ENCODE measurements at places on chromosomes 3 and 15.

GRCh38 chr3:4846543-4846942 is 132.7 kb upstream of the BHLHE40 start:
- no peak for DNase-seq

- no peak for DNase-seq
Measured at GRCh38 chr3:70064194-70064779, 64.8 kb downstream of the SAMMSON start.

DNA sequence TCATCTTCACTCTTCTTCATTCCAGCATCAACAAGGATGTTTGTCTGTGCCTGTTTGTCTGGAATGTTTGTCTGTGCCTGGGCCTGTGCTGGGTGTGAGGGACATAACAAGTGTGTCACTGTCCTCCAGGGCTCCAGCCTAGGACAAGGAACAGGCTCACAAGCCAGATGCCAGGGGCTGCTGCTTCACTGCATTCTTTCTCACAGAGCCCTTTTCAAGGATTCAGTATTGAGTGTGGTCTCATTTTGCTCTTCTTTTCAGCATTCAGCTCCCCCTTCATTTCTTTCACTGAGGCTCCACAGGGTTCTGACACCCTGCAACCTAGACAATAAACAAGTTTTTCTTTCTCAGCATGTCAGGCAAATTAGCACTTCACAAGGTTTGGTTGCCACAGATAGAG is 43.6 kb upstream of the KY start:
- DNase-seq, result no peak

GRCh38 chr15:83276661-83277060 is 7.8 kb downstream of the BNC1 start:
- no peak for DNase-seq

DNA sequence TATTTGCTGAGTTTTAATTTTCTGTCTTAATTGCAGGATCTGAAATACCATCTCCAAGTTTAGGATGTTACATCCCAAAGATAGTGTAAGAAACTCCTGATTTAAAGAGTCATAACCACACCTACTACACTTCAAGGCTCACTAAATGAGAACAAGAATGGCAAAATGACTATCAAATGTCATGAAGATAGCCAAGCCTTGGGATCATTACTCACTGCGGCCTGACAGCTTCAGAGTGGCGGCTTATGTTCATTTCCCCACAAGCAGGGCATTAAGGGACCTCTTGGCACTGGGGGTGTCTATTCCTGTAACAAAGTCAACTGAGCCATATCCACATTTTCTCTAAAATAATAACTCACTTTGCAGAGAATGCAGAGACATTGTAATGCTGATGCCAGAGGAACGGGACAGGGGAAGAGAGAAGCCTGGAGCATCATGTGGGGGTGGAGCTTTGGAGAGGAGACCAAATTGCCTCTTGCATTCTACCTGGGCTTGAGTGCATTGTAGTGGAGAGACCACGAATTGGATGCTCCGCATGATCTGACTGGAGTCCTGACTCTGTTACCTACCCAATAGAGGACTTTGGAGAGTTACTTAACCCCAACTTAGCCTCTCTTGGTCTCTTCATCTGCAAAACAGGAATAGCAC is 219.2 kb downstream of the OPA1 start:
- DNase-seq, result no peak

DNA sequence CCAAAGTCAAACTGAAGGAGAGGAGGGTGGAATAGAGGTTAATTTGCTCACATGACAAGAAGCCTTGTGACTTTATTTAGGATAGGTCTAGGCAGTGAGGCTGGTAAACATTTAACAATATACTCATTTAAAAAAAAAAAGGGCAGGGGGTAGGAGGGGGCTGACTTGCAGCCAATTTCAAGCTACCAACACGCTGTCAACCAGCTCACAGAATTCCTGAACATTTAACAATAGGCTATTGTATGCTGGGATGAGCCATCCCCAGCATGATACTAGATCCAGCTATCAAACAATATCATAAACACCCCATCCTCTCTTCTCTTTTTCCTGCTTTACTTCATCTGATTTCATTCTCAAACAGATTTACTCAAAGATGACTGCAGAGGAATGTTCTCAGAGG is 1096.3 kb upstream of the CFAP20DC start:
- DNase-seq, result no peak

DNA sequence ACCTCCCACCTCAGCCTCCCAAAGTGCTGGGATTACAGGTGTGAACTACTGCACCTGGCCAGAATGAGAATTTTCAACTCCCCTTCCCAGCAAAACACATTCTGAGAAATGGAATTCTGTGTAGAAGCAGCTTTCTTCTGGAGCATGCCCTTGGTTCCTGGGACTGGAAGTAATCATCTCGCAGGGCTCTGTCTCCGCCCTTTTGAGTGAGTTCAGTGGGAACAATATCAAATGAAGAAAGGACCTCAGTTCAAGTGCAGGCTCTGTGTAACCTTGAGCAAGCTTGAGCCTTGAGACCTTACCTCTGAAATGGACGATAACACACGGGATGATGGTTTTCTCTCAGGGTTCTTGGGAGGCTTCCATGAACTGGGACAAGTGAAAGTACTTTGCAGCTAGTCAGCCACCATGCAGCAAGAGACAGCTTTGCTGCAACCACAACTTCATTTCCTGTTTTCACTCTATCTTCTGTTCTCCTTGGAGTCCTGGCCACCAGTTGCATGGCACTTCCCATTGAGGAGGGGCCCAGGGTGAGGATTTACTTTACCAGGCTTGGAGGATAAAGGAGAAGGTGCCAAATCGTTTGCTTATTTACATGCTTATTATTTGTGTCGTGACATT is 35.7 kb upstream of the IGF1R start:
- no peak for DNase-seq

GRCh38 chr3:46873521-46873920 is 4.0 kb upstream of the PTH1R start:
- no peak for DNase-seq

GRCh38 chr15:80168421-80168820 is 15.6 kb downstream of the FAH start:
- DNase-seq, result no peak

DNA sequence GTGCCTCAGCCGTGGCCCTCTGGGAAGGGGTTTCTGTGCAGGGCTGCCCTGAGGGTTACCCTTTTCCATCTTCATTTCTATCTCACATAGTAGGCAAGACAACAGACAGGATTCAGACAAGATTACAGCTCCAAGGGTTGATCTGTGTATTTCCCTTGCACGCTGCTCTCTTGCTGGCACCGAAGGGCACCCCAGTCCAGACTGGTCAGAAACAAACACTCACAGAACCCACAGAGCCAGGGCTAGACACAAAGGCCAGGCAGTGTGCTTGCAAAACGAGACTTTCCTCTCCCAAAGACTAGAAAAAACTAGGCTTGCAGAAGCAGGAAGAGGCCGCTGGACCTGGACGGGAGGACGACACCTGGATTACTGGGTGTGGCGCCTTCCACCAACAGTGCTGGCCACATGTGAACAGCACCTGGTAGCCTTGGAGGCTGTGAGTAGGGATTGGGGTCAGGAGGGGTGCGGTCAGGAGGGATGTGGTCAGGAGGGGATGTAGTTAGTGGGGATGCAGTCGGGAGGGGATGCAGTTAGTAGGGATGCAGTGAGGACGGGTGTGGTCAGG is 96.8 kb downstream of the BDH1 start:
- DNase-seq, result no peak

DNA sequence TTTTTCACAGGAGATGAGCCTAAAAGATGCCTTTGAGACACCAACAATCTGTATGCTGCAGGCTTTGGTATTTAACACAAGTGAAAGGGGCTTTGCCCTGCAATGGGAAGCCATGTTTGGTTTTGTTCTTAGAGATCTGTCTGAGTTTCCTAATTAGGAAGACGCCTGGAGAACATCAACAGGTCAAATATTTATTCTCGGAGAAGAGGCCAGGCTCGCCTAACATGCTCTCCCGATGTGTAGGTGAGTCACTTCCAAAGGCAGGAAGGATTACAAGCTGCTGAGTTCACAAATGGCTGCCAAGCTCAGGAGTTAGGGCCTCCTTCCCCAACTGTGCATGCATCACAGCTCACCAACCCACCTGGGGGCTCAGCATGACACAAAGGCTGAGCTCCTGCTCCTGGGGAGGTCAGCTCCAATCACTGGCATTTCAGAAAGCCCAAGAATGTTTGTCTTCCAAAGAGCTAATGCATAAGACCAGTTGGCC is 119.5 kb upstream of the PRICKLE2 start:
- no peak for DNase-seq

- no peak for DNase-seq
Measured at GRCh38 chr3:174857301-174857700, 1.8 kb upstream of the NAALADL2 start.

DNA sequence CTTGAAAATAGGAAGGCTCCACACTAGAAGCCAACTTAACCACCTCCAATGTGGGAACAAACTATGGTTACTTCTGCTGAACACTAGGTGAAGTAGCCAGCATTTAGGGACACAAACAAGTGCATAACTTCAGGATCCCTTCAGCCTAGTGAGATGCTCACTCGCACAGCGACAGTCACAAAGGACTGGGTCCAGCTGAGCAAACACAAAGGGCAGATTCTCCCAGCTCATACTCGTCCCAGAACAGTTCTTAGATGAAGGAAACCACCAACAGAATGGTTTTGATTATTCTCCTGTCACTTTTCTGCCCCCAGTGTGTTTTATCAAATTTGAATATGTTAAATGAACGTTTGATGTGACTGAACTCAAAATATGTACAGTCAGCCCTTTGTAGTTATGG is 201.6 kb downstream of the KCNAB1 start:
- no peak for DNase-seq

DNA sequence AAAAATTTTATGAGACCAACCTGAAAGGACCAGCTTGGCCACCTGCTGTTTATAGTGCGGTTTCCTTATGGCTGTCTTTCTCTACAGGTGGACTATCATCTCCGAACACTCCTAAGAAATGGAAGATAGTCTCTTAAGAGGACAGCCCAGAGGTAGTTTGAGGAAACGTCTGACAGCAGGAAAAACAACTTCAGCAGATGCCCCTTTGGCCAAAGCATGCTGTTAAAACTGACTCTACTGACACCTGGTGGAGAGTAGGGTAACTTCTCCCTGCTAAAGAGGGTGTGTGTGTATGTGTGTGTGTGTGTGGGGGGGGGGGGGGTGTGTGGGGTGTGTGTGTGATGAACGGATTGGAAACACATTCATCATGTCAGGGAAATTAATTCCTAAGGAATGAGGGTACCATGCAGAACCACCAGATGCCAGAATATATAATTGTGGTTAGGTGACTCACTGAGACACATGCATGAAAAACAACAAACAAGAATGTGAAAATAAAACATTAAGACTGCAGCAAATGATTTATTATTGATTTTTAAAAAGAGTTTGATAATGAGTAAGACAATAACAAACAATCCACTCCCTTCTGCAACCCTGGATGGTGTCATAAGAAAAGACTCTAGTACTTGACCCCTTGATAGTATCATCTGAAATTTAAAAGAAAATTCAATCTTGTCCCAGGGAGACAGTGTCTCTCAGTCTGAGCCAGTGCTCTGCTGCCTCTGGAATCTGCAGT is 256.5 kb downstream of the THRB start:
- no peak for DNase-seq

DNA sequence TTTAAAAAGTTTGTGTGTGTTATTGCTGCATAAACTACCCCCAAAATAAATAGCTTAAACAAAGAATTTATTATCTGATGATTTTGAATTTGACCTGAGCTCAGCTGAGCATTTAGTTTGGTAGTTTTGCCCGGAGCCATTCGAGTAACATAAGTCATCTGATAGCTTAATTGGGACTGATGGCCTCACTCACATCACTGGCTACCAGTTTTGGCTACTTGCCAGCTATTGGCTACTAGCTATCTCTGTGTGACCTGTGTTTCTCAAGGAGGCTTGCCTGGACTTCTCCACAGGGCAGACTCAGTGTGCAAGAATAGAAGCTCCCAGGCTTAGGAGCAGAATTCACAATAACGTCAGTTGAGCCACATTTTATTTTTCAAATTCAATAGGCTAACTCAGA is 9.0 kb downstream of the CNTN3 start:
- no peak for DNase-seq

DNA sequence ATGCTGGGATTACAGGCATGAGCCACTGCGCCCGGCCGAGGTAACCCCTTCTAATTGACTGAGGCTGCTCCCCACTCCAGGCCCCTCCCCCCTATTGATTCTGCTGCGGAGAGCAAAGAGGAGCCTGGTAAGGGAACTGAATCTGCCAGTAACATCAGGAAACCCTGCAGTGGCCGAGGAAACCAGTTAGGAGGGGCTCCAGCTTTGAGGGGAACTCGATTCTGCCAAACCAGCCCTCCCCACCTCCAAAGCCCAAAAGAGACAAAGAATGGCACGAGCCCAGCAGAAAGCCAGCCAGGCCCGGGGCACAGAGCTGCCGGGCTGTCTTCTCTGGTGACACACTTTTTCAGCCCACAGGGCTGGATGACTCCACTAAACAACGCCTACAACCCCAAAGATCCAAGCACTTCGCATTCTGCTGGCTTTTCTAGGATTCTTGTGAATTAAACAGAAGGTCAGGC is 15.0 kb upstream of the ACAD9 start:
- DNase-seq, result no peak

- no peak for DNase-seq
Measured at GRCh38 chr3:122975163-122975923, 52.2 kb downstream of the SEMA5B start.

- DNase-seq, result no peak
Measured at GRCh38 chr15:36850864-36851263, 249.5 kb downstream of the MEIS2 start.

GRCh38 chr15:36766449-36766848 is 187.0 kb downstream of the CDIN1 start:
- no peak for DNase-seq

GRCh38 chr15:101568309-101568708 is 78.8 kb upstream of the PCSK6 start:
- DNase-seq, result no peak

GRCh38 chr15:47609693-47610092 is 107.6 kb upstream of the SEMA6D start:
- no peak for DNase-seq

GRCh38 chr3:18652781-18653180 is 227.6 kb upstream of the SATB1 start:
- no peak for DNase-seq

DNA sequence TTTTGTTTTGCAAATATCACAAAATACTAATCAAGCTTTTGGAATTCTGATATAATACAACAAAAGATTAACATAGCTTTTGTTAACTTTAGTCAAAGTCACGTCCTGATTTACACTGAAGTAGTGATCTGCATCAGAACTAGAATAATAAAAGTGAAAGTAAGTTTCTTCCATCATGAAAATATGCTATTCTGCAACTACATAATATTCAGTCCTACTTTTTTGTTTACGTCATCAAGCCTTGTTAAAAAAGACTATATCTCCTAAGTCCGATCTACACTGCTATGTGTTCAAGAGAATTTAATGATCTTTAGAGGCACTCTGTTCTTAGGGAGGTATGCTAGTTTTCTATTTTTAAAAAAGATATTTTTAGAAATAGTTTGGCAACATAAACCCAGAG is 330.1 kb downstream of the ARPP21 start:
- DNase-seq, result no peak

- DNase-seq, result no peak
Measured at GRCh38 chr15:59420108-59420507, 17.9 kb upstream of the FAM81A start.

DNA sequence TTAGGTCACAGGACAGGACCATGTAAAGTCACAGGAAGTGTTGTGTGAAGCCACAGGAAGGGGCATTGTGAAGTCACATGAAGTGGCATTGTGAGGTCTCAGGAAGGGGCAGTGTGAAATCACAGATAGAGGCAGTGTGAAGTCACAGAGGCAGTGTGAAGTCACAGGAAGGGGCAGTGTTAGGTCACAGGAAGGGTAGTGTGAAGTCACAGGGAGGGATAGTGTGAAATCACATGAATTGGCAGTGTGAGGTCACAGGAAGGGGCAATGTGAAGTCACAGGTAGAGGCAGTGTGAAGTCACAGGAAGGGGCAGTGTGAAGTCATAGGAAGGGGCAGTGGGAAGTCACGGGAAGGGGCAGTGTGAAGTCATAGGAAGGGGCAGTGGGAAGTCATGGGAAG is 37.9 kb downstream of the GASK1A start:
- no peak for DNase-seq
